ENCODE measurements at places on chromosomes 5 and 9. TPM values are rescaled to one million over a fixed set of nuclear protein-coding genes. Genes with fewer than 3 reads are reported as not detected.

GRCh38 chr9:105993116-105993854, 298.9 kb downstream of the TMEM38B start:
- no peak for DNase-seq

DNA sequence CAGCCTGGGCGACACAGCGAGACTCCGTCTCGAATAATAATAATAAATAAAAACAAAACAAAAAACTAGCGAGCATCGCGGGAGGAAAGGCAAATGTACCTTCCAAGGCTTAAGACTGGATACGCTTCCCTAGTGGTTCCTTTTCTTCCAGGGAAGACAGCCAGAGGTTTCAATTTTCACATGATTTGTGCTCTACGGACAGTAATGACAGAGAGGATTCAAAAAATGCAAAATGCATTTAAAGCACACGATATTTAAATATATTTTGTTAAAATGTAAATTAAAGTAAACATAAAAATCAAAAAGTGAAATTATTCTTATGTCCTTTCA, 4.3 kb upstream of the TRIM41 start:
- DNase-seq: no peak

GRCh38 chr5:137997726-137998213, 35.1 kb downstream of the FAM13B start:
- no peak for DNase-seq

LCN1 gene
- not detected for total RNA-seq

PCA3 gene
- total RNA-seq: 0.26 TPM

- DNase-seq: no peak
Observed at GRCh38 chr9:90523958-90524357, 118.7 kb downstream of the DIRAS2 start.

ALDH1B1 gene
- total RNA-seq: 51.0 TPM

DNA sequence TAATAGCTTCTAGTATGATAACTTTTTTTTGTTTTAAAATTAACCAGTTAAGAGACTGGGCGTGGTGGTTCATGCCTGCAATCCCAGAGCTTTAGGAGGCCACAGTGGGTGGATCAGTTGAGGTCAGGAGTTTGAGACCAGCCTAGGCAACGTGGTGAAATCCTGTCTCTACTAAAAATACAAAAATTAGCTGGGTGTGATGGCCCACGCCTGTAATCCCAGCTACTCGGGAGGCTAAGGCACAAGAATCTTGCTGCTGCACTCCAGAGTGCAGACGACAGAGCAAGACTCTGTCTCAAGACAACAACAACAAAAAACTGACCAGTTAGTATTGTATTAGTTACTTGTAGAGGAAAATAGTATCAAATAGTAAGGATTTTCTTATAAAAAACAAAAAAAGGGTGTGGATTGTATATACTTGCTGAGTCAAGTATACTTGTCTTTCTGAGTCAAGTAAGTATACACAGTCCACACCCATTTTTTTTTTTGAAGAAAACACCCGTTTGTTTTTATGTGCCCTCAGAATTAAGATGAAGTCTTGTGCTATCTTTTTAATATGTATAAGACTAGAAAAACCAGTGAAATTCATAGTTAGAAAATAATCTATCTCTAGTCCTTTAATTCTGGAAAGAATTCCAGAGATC, 25.3 kb downstream of the UBAP1 start:
- no peak for DNase-seq

LCN15 gene
- not detected for total RNA-seq

DNA sequence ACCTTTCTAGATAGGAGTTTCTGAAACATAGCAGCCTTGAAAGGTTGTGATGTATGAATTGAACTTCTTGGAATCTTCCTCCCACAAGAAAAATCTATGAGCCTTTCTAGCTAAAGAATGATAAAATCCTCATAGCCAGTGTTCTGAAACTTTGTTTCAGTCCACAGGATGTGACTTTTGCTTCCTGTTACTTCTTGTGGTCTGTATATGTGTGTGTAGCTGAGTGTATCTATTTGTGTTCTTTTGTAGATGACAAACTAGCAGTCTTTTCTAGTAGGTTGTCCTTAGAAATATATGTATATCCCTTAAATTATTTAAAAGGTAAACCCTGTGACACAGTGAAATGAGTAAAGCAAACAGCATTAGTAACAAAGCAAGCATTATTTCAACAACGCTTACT, 188.8 kb downstream of the MRPS30 start:
- no peak for DNase-seq

IL11RA gene
- 43.9 TPM for total RNA-seq

DNA sequence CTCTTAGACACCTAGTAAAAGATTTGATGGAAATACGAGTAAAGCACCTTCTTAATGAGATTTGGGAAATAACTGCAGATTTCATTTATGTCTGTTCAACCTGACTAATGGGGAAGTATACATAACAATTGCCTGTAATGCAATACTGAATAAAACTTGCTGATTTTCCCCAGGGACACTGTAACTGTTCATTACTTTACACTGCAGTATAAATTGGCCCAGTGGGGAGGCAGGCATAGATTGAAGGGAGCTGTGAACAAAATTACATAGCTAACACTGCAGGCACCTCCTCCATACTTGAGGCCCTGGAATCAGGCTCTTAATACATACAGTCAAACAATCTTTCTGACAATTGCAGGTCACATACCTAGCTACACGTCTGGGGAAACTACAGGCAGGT, 216.2 kb downstream of the PTPRD start:
- no peak for DNase-seq

CD72 gene
- total RNA-seq: 1.5 TPM

DNA sequence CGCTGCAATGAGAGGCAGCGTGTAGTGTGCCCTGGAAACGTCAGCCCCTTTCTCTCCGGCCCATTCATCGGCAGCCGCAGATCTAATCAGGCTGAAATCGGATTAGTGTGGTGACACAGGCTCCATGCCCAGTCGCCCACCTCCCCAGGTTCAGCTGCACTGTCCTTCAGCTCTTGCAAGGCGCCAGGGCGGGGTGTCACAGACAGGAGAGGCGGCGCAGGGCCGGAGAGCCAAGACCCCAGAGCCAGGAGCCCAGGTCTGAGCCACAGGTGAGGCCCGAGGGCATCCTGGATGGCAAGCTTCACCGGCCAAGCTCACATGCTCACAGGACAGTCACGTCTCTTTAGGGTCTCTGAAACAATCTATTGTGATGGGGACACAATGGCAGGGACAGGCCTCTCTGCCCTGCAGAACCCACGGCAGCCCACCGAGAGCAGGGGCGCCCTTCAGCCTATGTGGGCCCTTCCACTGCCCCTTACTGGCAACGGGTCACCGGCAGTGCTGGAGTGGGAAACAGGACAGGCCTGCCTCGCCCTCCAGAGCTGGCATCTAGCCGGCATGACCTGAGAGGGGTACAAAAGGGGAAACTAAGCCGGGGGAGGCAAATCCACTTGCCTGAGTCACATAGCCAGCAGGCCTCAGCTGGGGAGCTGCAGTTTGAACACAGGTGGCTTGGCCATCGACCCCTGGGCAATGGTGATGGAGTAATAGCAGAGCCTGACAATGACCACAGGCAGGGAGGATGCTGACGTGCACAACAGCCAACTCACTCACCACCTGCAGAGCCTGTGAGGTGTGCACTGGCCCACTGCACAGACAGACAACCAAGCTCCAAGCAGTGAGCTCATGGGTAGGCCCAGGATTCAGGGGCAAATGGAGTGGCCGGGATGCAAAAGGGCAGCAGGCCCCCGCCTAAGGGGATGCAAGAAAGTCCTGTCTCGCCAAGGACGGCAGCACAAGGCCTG, 48.1 kb downstream of the VAV2 start:
- no peak for DNase-seq

DNA sequence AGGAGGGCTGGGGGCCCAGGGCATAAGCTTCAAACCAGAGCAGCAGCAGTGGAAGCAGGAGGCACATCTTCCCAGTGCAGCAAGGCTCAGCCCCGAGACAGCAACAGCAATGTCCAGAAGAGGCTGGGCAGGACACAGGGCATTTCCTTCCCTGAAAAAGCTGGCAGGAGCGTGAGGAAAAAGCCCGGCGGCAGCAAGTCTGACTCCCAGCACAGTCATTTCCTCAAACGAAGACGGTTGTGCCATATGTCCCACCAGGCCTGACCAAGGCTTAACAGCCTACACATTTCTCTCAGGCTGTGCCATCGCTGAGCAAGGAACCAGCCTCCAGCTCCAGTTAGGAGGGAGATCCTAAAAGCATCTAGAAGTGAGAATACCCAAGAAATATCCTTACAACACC, 74.5 kb downstream of the APTX start:
- DNase-seq: no peak

DNA sequence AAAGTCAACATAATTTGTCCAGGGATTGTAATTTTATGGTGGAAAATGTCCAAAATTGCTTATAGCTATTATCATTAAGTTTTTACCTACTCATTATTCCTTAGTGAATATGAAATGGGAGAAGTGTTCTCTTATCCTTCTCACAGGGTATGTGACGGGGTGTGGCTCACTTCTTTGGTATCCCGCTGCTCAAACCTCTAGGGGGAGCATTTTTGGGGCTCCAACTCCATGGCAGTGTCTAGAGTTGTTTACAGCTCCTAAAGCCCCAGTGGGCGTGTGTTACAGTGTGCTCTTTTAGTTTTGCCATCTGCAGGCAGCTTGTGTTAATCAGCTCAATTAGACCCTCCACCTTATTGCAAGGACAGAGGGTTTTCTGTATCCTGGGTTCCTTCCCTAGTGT, 89.4 kb downstream of the CDKN2A start:
- DNase-seq: no peak

DNA sequence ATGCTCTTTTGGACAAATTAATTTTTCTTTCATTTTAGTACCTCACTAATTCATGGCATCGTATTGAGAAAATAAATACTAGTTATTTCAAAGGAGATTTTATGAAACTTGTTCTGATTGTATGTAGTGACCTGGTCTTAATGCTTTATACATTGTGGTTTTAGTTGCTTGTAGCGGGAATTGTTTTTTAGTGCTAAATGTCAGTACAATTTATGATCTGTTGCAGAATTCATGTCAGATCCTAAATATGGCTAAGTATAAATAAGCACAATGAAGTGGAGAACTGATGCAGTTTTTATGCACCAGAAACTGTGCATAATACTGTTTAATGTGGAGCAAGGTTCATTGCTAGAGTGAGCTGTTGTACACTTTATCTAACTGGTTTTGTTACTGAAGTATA, 308.8 kb downstream of the PJA2 start:
- no peak for DNase-seq

- no peak for DNase-seq
Observed at GRCh38 chr9:31255211-31255610, 1129.2 kb upstream of the ACO1 start.

GRCh38 chr5:56386046-56386445, 152.9 kb upstream of the ANKRD55 start:
- DNase-seq: no peak

GRCh38 chr9:14192556-14192955, 121.4 kb downstream of the NFIB start:
- DNase-seq: no peak

TMEM215 gene
- 0.21 TPM for total RNA-seq

DNA sequence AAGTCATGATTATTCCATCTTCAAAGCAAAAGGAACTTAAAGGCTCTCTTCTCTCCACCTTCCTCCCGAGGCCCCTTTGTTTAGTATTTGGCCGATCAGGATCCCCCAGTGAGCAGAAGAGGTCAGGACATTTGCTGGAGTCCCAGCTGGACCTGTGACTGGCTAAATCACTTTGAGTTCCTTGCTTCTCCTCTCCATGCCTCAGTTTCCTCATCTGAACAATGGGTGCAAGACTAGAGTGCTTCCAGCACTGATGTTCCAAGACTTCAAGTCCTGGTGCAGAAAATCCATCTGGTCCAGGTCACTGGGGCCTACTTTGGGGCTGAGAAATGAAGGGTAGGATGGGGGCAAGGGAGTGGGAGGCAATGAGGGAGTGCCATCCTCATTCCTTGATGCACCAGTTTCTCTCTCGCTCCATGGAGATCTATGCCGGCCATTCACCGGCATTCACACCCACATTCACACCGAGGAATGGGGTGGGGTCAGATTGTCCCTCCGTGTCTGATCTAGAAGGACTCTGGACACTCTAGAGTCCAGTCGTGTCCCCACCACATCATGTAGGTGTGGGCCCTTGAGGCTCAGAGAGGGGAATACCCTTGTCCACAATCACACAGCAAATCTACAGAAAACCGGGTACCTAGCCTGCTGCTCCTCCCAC, 38.7 kb upstream of the IL17B start:
- no peak for DNase-seq

DNA sequence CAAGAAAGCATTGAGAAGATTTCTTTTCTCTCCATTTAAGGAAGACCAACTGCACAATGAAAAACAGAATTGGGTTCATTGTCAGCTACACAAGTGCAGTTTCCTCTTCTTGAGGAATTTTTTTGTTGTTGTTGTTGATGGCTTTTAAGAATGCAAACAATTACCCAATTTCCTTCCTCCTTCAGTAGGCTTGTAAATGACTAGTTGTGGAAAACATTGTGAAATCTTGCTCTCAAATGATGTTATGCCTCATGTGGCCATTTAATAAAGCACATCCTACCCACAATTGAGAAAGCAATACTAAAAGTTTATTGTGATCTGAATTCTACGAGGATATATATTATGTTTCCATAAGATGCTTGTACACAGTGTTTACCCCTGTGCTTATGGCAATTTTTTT, 171.6 kb downstream of the FAM174A start:
- no peak for DNase-seq

- DNase-seq: no peak
Observed at GRCh38 chr9:95028853-95029219, 288.7 kb downstream of the FANCC start.

KCNN2 gene
- 22.3 TPM for total RNA-seq

- no peak for DNase-seq
Observed at GRCh38 chr5:9483243-9483642, 62.6 kb downstream of the SEMA5A start.
